Common myeloid progenitor, CD34-positive (primary cell): ENCODE measurements at places on chromosomes 2 and 18.

DNA sequence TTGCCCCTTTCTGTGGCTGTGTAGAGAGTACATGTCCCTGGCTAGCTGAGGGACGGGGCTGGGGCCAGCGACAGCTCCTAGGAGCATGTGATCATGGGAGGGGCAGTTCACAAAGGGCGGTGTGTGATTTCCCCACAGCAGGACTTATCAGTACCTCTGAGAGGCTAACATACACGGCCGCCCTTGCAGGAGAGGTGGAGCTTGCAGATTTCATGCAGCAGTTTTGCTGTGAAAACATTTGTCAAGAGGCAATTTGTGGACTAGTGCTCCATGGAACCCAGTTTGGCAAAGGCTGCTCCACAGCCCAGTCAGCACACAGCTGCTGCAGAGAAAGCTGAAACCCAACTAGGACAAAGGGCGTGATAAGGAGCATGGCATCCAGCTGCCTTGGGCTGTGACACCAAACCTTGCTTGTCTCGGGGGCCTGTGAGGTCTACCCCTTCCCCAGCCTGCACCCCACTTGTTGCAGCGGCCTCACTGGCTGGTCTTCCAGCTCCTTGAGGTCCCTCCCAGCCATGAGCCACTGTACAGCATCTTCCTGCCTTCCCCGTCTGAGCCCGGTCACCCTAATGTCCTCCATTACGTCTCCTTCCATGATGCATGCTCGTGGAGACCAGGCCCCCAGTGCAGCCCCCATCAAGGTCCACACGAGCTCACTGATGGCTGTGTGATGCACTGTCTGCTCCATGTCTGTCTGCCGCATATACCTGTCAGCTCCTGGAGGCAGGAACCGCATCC, 121.4 kb upstream of the HDAC4 start:
- DNase-seq, result no peak
- peaks cover 2% of the 10 kb centered on the region for H3K27me3 ChIP-seq
- no peak overlapping the region for H3K27ac ChIP-seq
- no peaks in the 10 kb centered on the region for H3K4me1 ChIP-seq

DNA sequence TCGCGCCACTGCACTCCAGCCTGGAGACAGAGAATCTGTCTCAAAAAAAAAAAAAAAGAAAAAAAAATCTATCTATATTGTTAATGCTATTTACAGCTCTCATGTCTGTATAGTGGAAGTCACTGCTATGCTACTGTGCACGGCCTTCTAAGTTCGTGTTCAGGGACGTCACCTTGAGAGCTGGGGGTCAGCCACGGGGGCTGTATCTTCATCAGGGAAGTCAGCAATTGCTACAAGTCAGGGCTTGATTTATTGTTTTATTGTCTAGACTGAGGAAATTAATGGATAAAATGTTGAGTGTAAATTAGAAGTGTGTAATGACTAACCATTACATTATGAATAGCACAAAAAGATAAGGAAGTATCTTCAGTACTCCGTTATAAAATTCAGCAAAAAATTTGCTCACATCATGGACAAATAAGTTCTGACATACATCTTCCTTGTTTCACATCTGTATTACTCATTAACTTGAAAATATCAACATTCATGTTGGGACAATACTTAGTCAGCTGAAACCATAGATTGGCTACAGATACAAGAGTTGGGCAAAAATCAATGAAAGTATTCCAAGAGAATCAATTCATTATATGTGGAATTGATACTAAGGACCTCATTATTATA, 136.6 kb upstream of the SEC11C start:
- no peaks in the 10 kb centered on the region for H3K36me3 ChIP-seq
- H3K4me3 ChIP-seq, result no peak overlapping the region
- H3K27me3 ChIP-seq, result no peaks in the 10 kb centered on the region
- DNase-seq, result no peak

DNA sequence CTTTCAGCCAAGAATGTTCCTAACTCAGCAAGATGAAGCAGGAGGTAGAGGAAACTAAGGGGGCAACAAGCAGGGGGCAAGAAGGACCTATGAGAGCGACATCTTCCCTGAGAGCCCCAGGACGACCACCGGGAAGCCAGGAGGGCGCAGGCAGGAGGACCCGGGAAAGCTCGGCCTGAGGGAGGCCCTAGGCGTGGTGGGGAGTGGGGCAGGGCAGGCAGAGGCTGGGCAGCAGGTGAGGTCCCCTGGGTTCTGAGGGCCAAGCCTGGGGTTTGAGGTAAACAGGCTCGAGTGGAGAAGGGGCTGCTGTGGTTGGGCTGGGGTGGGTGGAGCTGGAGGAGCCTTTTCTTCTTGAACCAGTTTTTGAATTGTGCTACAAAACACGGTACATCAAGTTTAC, 1.3 kb upstream of the ALPI start:
- DNase-seq, result no peak
- H3K36me3 ChIP-seq, result no peaks in the 10 kb centered on the region
- no peaks in the 10 kb centered on the region for H3K4me1 ChIP-seq
- H3K27ac ChIP-seq, result no peak overlapping the region

DNA sequence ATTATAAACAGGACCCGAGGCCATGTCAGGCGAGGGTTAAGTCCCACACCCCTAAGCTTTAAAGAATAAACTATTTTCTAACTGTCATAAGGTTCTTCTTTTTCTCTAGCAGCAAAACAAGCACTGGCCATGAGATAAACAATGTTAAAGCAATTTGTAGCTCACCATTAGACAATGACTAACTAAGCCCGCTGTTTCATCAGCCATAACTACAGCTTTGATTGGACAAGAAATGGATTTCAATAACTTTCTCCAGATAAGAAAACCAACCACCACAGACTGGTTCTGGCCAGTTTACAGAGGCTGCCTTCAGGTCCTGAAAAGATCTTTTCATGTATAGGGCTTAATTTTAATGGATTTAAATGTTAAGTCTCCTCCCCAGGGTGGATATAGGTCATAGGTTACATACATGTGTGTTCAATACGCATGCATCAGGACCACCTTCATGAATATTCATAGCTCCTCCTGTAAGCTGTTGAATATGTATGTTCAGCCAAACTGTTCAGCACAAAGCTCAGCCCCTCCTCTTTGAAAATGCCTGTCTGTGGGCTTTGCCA, 108.7 kb upstream of the RAB6C start:
- H3K4me1 ChIP-seq, result no peaks in the 10 kb centered on the region
- no peaks in the 10 kb centered on the region for H3K36me3 ChIP-seq
- no peaks in the 10 kb centered on the region for H3K27me3 ChIP-seq
- no peak overlapping the region for H3K4me3 ChIP-seq
- H3K27ac ChIP-seq, result no peak overlapping the region
- DNase-seq, result no peak

- no peak overlapping the region for H3K4me3 ChIP-seq
- H3K36me3 ChIP-seq, result no peaks in the 10 kb centered on the region
- H3K27ac ChIP-seq, result no peak overlapping the region
- no peak for DNase-seq
- H3K4me1 ChIP-seq, result no peaks in the 10 kb centered on the region
Observed at GRCh38 chr2:96159084-96159830, 14.0 kb upstream of the DUSP2 start.

- H3K27ac ChIP-seq, result no peak overlapping the region
- no peaks in the 10 kb centered on the region for H3K36me3 ChIP-seq
- H3K27me3 ChIP-seq, result no peaks in the 10 kb centered on the region
- no peaks in the 10 kb centered on the region for H3K4me1 ChIP-seq
- no peak for DNase-seq
Observed at GRCh38 chr2:238652771-238653157, 195.1 kb upstream of the TWIST2 start.

DNA sequence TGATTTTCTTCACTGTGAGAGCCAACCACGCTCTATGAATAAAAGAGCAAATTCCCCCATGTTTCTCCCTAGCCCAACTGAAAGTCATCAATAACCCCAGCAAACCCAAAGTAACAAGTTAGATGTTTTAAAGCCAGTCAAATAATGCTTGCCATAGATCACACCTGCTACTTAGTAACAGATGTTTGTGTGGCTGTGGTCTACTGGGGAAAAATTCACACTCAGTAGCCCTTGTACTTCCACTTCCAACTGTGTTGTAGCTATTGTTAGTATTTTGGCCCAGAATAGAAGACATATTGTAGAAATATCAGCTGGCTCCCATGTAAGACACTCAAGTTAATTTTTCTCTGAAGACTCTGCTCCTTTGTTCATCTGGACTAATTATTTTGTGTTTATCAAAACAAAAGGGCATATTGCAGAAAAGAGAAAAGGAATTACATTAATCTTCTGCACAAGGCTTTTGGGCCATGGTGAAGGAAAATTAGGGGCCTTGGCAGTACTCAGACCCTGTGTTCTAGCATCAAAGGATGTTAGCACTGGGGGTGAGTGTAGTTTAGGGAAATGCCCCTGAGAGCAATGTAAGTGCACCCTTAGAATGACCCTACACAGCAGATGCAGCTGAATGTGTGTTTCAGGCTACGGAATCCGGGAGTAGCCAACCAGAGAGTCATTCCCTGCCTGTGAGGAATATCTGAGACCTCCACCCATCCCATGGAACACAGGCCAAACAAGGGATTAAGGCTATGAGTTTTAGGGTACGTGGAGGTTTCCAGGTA, 521.9 kb downstream of the EPHA4 start:
- no peaks in the 10 kb centered on the region for H3K27me3 ChIP-seq
- DNase-seq, result no peak
- no peaks in the 10 kb centered on the region for H3K36me3 ChIP-seq
- no peak overlapping the region for H3K4me3 ChIP-seq

DNA sequence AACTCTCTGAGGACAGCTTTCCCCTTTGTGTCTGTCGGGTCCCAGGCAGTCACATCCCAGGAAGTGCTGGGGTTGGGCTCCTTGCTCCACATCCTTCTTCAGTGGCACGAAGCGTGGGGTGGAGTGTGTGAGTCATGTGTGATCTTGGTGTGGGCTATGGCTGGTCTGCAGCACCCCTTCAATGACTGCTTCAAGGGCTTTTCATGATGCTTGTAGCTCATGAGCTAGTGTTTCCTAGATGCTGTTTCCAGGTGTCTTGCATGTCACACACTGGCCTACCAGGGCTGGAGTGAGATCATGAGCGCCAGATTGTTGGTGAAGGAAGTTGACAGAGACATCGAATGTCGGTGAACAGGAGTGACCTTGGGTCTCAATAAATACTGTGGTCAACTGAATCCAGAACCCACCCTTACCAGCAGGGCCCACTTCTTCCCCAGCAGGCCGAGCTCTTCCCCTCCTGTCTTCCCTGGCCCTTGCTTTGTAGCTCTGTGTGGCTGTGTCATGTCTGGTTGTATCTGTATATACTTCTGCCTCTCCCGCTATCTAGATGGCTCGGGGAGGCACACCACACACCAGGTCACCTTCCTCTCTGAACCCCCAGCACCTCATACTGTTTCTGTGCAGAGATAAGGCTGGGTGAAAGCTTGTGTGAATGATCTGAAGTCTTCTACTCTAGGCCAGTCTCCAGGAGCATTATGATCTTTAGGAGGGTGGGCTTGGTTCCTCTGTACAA, 3.8 kb downstream of the C2orf92 start:
- no peaks in the 10 kb centered on the region for H3K36me3 ChIP-seq
- peak overlapping the region; percentile 87 for H3K27ac ChIP-seq
- no peak overlapping the region for H3K4me3 ChIP-seq
- peak; percentile 84 for DNase-seq

DNA sequence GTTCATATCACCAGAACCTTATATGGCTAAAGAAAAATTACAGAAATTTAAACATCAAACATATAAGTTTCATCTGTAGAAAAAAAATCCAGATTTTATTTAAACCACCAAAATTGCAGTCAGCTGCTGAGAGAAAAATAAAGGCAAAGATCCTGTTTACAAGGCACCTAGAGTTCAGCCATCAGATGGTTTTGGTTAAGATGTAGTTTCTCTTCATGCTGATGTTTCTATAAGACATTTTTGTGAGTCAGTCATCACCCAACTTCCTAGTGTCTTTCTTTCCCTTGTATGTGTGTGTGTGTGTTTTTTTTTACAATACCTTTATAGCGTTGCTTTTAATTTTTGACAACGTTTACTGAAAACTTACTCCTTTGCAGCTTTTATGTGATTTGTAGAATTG, 26.1 kb upstream of the MMADHC start:
- DNase-seq, result no peak
- no peak overlapping the region for H3K27ac ChIP-seq

DNA sequence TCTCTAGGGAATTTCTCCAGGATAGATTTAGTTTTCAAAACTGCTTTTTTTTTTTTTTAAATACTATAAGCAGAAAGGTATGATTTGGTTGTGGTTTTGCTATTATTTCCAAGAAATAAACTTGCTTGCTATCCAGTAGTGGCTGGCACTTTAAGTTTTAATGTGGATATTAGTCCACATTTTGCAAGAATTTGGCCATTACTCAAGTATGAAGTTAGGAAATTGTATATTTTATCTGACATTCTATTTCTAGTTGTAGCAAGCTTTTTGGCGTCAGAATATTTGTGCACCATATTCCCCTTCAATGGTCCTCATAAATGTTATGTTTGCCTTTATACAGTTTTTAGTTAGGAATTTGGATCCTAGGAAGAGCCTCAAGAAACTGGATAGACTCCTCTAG, 226.3 kb downstream of the ZNF521 start:
- H3K36me3 ChIP-seq, result no peaks in the 10 kb centered on the region
- DNase-seq, result no peak
- no peak overlapping the region for H3K27ac ChIP-seq
- peaks cover 4% of the 10 kb centered on the region for H3K4me1 ChIP-seq
- H3K4me3 ChIP-seq, result no peak overlapping the region

GRCh38 chr2:151306621-151307020, 17.2 kb upstream of the NMI start:
- DNase-seq, result no peak
- H3K4me1 ChIP-seq, result no peaks in the 10 kb centered on the region

DNA sequence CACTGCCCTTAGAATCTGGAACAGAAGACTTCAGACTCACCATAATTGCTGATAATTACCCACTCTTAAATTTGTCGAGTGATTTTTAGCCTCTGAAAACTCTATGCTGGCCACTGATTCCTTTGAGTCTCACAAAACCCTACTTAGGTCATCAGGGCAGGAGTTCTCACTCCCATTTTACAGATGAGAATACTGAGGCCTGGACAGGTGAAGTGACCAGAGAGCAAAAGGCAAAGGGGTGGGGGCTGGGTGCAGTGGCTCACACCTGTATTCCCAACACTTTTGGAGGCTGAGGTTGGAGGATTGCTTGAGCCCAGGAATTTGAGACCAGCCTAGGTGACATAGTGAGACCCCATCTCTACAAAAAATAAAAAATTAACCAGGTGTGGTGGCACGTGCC, 34.8 kb upstream of the SLC35F6 start:
- no peak for DNase-seq
- H3K4me1 ChIP-seq, result no peaks in the 10 kb centered on the region
- H3K27ac ChIP-seq, result no peak overlapping the region
- no peak overlapping the region for H3K4me3 ChIP-seq
- peaks cover 57% of the 10 kb centered on the region for H3K27me3 ChIP-seq
- H3K36me3 ChIP-seq, result no peaks in the 10 kb centered on the region

GRCh38 chr2:11012131-11012693, 100.5 kb downstream of the KCNF1 start:
- H3K36me3 ChIP-seq, result no peaks in the 10 kb centered on the region
- H3K4me1 ChIP-seq, result no peaks in the 10 kb centered on the region
- no peak for DNase-seq
- no peak overlapping the region for H3K27ac ChIP-seq
- no peak overlapping the region for H3K4me3 ChIP-seq
